Activated CD4-positive, alpha-beta memory T cell treated with anti-CD3 and anti-CD28 coated beads for 36 hours (primary cell): ENCODE measurements at places on chromosomes 1 and 21. TPM values are rescaled to one million over a fixed set of nuclear protein-coding genes. Genes with fewer than 3 reads are reported as not detected.

DNA sequence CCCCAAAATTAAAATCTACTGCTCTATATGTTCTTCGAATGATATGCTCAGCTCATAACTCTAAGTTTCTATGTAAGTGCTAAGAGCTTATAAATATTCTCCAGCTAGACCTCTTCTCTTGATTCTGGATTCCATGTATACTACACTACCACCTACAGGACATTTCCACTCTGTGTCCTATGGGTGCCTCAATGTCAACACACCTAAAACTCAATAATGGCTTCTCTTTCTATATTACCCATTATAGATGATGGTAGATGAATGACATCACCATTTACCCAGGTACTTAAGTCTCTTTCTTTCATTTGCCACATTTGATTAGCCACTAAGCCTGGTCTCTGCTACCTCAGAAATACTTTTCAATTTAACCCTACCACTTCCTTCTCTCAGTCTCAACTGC, 41.3 kb downstream of the TBX19 start:
- DNase-seq = no peak

Gene LMX1A
- not detected for total RNA-seq

Gene KIF26B
- total RNA-seq = not detected

DNA sequence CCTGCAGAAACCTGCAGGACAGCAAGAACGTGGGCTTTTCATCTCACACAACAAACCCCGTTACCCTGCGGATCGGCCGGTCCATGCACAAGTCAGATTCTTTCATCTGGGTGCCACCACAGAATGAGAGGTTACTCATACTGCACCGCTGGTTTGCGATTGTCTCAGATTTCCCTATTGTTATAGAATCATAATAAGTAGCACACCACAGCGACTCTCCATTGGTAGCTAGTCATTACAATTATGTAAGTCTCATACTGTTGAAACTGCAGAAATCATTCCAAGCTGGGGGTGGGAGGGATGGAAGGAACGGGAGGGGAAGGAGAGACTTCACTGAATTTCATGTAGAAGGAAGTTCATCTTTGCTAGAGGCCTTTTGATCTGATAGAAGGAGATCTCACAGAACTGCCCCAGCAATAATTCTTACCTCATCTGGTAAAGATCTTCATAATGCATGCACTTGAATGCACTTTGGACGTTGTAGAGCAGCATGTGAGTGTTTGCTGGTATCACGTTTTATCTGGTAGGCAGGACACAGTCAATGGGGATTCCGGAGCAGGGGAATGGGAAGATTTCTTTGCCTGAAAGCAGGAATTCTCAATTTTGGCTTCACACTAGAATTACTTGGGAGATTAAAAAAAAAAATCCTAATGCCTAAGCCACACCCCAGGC, 221.1 kb downstream of the KIF26B start:
- no peak for DNase-seq

DNA sequence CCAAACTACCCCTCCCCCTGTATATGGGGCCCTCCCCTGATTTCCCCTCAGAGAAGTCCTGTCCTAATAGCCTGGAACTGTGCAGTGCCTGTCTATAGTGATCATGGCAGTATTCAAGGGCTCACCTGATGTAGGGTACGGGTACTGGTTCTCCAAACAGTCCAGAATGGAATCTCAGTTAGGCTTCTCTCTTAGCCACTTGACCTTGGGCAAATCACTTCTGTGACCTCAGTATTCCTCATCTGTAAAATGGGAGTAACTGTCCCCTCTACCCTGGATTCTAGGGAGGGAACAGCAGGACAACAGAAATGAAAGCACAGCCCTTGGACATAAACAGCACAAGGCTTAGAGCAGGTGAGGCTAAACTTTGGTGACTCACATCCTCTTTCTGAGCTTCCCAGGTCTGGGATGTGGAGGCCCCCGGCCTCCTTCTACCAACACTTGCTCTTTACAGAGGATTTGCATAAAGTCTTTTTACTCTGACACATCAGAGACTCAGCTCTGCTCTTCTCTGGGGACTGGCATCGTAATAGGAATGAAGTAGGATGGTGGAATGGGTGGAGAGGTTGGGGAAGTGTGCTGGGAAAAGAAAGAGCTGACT, 20.0 kb upstream of the PDZK1IP1 start:
- DNase-seq = no peak

Gene CFAP45
- total RNA-seq = 2.1 TPM

DNA sequence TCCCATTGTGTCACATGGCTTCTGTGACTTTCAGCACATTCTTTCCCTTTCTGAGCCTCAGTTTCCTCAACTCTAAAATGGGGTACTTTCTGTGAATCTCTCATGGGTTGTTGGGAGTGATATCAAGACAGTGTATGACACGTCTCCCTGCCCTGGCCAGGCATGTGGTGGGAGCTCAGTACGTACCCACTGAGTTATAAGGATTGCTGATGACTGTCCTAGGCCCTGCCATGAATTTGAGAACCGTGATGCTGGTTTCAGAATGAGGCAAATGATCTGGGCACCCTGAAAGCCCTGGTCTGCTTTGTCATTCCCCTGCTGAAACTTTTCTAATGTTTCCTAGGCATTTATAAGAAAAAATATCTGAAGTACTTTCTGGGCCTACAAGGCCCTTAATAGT, 3.6 kb downstream of the ZNF362 start:
- peak; percentile 48 for DNase-seq

DNA sequence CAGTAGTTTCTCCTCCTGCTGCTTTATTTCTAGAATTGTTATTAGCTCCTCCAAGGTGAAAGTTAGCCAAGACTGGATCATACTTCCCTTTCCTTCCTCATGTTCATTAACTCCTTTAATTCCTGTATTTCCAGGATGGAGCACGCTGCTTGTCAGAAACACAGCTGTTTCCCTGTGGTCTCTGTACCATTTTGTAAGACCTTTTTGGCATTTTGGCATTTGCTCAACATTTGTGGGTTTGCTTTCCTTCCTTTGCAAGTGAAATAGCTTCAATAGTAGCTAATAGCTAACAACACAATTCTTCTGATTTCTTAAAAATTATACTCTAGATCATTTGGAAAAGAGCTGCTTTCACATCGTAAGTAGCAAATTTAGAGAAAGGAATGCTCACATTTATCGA, 44.3 kb upstream of the HPDL start:
- no peak for DNase-seq

DNA sequence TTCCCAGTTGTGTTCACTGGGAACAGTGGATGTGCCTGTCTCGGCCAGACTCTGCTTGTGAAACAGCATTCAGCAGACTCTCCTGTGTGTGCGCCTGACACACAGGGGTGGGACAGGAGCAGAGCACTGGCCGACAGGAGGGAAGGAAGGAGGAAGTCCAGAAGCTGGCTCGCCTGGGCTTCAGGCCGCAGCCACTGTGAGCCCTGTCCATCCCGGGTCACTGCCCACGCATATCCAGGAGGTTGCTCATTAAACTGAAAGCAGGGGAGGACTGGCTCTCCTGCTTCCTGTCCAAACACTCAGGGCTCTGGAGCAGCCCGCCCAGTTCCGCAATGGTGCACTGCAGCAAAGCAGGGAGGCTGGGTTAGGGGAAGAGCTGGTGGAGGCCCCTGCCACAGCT, 218.7 kb upstream of the VAMP3 start:
- DNase-seq = no peak

Gene EPHA10
- 0.48 TPM for total RNA-seq

- no peak for DNase-seq
Observed at GRCh38 chr1:61581251-61581650, 143.7 kb downstream of the TM2D1 start.

GRCh38 chr21:42093991-42094421, 22.9 kb downstream of the UMODL1 start:
- no peak for DNase-seq

DNA sequence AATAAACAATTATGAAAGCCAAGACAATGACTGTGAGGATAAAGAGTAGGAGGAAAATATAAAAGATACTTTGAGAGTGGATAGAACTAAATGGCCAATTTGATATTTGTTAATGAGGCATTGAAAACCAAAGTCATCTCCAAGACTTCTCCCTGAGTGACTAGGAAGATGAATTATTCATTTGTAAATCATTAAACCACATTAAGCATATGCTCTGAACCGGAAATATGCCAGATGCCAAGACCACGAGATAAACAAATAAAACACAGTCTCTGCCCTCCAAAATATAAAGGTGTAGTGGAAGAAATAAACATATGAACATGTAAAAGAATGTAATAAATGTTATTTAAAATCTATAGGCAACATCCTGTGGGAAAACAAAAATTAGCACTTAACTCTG, 78.8 kb downstream of the MRPL39 start:
- no peak for DNase-seq

Gene SPRR1A
- total RNA-seq = not detected

GRCh38 chr1:103108376-103109150, at the start of gene COL11A1:
Gene COL11A1 (minus strand): TSS chr1:103108522. CDS start chr1:103108178, 344 bp downstream.
- DNase-seq = no peak

GRCh38 chr1:182146286-182146685, 84.8 kb upstream of the ZNF648 start:
- no peak for DNase-seq

DNA sequence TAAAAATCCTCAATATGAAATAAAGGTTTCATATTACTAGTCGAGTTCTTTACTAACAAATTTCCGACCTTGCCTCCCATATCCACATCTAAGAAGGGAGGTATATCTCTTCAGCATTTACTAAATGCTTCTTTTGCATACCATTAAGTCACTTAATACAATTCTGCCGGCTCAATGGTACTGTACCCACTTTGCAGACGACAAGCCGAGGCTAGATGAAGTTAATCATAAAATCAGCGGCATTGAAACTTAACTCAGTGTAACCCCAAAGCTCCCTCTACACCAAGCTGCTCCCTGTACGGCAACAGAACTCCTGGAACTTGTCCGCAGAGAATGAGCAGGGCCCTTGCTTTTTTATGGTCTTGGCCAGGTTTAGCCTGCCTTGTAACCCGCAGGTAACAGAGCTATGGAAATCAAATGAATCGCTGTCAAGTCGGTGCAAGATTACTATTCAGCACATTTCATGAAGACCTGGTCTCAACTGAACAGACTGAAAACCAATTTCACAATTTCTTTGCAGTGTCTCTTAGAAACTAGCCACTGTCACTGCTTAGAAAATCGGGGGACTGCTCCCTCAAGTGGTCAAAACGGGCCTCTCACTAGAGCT, 738 bp downstream of the INTS7 start:
- no peak for DNase-seq

DNA sequence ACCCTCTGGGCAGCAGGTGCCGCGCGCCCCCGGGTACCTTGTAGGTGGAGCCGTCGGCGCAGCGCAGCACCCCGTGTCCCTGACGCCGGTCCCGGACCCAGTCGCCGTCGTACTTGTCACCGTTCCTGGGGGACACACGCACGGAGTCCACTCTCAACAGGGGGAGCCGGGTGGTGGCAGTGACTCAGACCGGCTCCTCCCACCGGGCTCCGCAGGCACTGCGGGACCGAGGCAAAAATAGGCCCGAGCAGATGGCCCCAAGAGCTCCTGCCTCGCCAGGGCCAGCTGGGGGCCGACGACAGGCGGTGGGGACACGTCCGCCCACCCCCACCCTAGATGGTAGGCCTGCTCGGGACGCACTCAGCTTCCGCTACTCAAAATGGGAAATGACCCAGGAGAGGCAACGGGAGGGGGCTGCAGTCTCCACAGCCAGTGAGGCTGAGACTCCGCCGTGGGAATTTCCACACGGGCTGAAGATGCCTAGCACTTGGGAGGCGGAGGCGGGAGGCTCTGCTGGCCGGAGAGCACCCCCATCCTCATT, 6.3 kb downstream of the MORN1 start:
- no peak for DNase-seq

GRCh38 chr1:147551036-147551435, 9.7 kb downstream of the BCL9 start:
- no peak for DNase-seq

DNA sequence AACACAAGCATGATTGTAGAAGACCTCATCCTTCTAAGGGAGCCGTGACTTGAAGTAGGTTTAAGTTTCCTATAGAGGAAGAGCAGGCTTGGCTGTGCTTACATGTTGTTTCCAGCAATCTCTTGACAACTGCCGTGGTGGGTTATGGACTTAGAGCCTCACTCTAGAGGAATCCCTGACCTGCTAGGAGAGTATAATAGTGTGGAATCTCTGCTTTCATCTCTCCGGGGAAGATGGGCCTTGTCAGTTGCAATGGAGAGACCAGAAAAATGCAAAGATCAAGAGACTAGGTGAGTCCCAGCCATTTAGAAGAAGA, 137.6 kb downstream of the MIS18A start:
- DNase-seq = no peak

Gene SPRR3
- not detected for total RNA-seq

DNA sequence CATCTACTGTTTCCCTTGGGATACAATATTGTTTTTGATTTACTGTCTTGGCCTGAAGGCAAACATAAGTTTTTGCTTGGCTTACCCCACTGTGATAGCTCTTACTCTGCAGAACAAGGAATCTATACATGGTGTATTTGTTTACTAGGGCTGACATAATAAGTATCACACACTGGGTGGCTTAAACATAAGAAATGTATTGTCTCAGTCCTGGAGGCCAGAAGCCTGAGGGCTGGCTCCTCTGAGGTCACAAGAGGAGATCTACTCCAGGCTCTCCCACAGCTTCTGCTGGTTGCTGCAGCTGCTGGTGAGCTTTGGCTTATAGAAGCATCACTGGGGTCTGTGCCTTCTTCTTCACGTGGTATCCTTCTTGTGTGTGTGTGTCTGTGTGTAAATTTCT, 30.7 kb upstream of the IGSF5 start:
- DNase-seq = no peak

Gene INKA2
- total RNA-seq = 1.4 TPM

DNA sequence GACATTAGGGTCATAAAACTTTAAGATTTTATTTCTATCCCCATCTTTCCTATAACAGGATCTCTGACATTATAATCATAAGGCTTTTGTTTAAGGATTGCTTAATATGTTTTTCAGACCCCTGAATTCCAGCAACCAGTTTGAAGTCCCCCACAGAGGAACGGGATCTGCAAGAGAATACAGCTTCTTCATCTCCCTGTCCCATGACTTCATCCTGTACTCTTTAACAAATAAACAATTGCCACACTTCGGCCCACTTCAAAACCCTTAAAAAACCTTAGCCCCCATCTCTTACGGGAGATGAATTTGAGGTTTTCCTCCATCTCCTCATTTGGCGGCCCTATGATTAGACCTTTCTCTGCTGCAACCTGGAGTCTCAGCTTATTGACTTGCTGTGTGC, 35.8 kb downstream of the TESK2 start:
- DNase-seq = no peak

Gene NEK2
- total RNA-seq = 42.4 TPM
